Thyroid gland (tissue), 4 donors: ENCODE measurements at places on chromosomes 7 and 10.

DNA sequence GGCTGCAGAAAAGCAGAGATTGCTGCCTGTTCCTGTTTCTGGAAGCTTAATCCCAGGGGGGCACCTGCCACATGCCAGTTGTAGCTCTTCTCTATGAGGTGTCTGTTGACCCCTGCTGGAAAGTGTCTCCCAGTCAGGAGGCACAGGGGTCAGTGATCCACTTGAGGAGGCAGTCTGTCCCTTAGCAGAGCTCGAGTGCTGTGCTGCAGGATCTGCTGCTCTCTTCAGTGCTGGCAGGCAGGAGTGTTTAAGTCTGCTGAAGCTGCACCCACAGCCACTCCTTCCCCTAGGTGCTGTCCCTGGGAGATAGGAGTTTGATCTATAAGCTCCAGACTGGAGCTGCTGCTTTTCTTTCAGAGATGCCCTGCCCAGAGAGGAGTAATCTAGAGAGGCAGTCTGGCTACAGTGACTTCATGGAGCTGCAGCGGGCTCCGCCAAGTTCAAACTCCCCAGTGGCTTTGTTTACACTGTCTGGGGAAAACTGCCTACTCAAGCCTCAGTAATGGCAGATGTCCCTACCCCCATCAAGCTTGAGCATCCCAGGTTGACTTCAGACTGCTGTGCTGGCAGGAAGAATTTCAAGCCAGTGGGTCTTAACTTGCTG, 57.6 kb upstream of the CROT start:
- no peak for DNase-seq

- no peak for DNase-seq
Measured at GRCh38 chr10:19954601-19955000, 138.4 kb downstream of the PLXDC2 start.

DNA sequence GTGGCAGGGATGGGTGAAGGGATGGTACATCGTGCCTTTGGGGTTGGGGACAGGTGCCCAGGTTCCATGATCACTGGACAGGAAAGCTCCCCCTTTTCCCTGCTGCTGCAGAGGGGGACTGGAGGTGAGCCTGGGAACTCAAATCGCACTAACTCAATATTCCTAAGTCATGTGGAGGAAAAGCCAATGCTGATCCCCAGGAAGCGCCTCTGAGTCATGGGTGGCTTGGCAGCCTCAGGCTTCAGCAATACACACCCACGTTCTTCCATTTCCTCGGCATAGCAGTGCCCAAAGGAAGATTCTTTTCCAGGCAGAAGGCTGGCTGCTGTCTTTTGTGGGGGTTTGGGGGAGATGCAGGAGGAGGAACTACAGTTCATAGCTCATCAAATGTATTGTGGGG, 165.8 kb downstream of the CCDC3 start:
- no peak for DNase-seq

DNA sequence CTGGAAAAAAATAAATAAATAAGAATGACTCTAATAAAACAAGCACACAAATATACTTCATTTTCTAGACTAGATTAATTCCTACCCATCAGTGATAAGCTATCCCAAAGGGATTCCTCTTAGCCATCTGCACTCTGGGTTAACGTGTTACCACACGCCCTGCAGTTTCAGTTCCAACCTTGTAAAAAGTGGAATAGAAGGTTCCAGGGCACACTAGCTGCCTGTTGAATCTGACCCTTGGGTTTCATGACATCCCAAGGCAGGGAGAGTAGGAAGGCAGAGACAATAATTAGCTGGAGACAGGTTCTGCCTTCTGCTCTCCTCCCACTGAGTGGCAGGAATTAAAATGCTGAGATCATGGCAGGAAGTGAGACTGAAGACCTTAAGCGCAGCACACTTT, 33.5 kb downstream of the SLC37A3 start:
- DNase-seq = no peak

- DNase-seq = no peak
Measured at GRCh38 chr7:134056816-134057215, 70.3 kb upstream of the LRGUK start.

DNA sequence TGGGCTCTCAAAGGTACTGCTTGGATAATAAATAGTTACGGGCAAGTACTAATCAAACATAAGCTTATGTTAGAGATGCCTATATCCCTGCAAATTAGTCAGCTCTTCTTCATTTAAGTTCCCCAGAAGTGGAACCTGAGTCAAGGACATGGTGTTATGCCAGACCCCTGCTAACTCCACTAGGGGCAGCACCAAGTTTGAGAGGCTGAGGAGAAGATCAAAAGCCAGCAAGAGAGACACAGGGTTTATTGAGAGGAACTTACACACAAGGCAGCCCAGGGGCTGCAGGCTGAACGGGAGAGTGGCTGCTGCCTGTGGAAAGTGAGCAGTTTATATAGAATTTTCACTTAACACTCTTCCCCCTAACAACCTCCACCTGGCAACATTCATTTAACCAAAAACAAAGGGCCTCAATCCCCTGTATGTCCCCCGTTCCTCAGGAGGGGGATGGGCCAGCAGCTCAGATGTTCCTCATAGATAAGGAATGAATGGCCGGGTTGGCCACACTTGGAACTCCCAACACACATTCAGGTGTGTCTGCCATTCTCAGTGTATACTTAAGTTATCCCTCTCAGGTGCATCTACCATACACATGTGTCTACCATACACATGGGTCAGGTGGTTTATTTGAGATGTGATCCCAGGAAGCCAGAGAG, 62.6 kb upstream of the GHITM start:
- no peak for DNase-seq

DNA sequence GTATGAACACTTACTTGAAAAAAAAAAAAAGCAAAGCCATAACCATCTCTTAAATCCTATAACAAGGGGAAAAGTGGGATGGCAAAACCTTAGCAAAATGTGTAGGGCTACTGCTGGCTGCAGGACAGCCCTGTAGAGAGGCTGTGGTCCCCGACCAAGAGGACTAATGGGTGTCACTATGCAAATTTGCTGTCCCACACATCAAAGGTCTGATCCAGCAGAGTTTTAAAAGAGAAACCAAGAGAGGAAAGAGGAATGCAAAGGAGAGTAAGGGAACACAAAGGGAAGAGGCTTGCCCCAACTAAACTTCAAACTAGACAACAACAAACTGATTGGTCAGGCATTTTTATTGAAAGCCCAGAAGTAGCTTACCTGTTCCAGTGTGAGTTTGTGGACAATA, 3.1 kb upstream of the ZNRF2 start:
- DNase-seq = no peak
